Anterior cingulate cortex (tissue), 58 donors: ENCODE measurements at places on chromosomes 2 and 18.

DNA sequence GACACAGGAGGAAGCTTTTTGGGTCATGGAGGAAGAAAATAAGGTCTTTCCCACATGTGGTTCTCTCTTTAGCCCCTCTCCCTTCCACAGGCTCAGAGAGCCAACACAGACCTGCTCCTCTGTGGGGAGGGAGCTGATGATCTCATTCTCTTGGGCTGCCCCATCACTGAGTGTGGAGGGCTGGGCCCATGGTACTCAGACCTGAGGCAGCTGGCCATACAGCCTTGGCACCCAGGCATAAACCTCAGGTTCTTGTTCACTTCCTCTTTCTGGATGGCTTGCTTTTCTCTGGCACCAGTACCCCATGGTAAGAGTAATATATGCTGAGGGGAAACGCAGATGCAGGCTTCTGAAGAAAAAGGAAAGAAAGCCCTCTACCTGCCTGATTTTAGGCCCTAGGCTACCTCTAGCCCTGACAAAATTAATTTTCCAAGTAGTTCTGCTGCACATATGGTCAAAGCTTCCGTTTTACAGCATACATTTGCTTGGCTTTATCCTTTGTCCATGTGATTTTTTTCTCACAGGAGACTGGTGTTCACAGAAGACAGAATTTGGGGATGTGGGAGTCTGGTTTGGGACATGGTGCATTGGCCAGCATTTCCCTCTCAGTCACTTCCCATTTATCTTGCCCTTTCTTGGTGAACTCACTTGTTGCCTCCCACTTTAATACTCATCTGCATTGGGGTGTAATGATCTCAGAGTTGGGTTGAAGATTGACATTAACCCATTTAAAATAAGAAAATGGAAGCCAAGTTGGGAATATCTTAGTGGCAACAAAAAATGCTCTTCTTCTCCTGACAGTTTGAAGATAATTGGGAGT, 11.1 kb downstream of the DHRS9 start:
- no peak for DNase-seq

DNA sequence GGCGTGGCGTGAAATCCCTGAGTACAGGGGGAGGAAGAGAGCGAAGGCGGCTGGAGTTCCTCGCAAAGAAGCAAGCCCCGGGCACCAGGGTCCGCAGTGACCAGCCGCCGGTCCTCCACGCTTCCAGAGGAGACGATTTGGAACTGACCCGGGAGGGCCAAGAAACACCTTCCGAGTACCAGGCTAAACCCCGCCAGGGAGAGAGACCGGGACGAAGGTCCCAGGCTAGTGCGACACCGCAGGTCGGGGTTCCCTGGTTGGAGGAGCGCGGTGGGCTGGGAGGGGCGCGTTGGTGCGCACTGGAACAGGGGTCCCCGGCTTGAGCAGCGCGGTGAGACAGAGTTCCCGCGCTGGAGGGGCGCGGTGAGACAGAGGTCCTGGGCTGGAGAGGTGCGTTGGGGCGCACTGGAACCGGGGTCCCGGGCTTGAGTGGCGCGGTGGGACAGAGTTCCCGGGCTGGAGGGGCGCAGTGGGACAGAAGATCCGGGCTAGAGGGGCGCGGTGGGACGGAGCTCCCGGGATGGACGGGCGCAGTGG, 901 bp downstream of the WDFY1 start:
- no peak for DNase-seq

DNA sequence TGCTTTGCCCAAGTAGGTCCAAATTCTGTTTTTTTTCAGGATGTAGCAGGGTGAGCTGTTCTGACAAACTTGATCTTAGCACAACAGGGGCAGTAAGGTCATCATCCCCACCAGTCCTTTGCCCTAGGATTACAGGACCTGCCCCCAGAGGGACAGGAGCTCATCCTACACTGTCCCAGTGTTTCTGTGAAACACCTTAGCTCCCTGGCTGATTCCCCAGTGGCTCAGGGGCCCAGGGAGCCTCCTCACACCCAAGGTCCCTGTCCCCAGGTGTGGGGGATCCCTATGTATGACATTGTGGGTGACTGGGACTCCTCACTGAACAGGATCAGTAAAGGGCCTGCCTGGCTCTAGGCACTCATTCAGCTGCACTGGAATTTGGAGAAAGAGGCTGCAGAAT, 191.2 kb downstream of the ANKRD30B start:
- no peak for DNase-seq

GRCh38 chr18:63040788-63041410, 278.7 kb downstream of the BCL2 start:
- DNase-seq: no peak

DNA sequence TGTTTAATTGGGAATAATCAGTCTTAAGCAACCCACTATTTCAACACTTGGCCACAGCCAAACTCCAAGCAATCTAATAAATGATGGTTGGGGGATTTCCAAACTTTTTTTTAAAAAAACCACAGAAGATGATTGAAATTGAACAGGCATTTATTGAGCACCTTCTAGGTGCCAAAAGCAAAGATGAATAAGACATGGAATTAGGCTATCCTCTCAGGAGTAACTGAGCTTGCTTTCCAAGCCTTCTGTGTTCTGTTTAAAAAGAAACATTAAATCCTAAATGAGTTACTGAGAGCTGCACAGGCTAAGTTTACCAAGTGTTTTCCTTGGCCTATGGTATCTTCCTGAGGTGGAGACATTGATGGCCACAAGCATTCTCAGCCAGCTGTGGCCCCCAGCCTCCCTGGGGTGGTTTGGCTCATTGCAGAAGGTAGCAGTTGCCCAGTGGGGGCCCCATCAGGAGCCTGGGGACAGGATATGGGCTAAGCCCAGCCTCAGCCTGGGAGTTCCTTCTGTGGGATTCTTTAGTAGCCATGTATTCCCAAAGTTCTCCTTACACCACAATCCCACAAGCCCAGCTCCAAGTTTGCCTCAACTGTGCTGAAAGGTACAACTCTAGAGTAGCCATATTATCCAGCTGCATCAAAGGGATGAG, 174.3 kb downstream of the C1D start:
- DNase-seq: no peak

- DNase-seq: no peak
Measured at GRCh38 chr18:62069556-62069955, 117.3 kb downstream of the PIGN start.

DNA sequence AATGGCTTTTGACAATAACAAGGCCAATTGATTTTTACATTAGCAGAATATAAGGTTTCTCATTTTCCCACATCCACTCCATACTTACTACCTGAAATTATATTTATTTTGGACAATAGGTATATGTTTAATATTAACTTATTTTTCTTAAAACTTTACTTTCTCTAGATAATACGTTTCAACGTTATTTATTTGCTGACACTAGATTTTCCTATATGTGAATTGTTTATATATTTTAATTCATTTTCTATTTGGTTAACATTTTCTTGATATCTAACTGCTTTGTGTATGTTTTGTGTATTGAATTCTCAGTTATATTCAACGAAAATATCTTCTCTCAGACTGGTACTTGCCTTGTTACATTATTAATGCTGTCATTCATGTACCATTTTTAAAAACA, 199.9 kb upstream of the TMEFF2 start:
- no peak for DNase-seq

DNA sequence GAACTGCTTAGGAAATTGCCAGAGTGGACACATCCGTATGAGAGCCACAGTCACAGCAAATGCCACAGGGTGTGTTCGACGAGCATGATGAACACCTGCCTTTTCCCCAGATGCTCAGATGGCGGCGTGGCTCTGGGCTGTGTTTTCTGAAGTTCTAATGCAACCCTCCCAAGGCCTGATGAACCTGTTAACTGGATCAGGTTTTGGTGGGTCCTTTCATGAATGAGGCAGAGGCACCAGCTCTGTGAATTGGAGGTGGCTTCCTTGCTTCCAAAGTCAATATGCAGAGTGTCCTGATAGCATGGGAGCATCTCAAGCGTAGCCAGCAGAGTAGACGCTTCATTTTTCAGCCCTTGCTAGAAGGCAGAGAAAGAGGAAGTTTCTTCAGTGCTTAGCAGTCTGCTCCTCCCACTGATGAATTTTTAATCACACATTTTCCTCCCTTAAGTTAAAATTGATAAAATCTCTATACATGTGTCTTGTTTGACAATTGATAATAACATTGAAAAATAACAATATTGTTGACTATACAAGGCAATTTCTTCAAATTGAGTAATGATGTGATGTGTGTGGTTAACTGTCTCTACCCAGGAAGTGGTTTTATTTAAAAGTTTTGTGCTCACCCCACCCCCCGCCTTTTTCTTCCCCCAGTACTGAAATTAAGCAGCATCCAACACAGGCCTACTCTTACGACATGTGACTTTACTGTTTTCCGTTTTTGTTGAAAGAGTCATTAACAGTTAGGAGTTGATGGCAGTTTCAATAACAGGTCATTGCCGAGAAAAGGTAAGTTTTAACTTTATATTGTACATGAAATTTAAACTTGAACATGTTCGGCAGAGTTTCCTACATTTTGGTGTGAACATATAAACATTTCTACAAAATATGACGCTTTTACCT, at the start of gene ARHGAP15:
Gene ARHGAP15 (plus strand): TSS at position 739 of the 900 bp plus-strand sequence.
- no peak for DNase-seq

DNA sequence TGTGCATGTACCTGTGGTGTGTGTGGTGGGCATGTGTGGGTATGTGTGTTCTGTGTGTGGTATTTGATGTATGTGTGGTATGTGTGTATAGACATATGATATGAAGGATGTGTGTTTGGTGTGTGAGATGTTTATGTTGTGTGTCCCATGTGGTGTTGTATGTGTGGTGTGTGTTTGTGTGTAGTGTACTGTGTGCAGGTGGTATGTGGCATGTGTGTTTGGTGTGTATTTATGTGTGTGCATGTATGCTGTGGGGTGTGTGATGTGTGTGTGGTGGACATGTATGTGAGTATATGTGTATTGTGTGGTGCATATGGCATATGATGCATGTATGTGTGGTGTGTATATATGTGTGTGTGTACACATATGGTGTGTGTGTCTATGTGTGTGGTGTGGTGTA, 718.8 kb upstream of the SOX11 start:
- no peak for DNase-seq

GRCh38 chr18:24196764-24197163, 57.9 kb downstream of the CABYR start:
- no peak for DNase-seq
